ENCODE measurements at places on chromosomes 4 and X.

- peak; percentile 50 for DNase-seq
These were observed 154.5 kb upstream of the SLC4A4 start for GRCh38 chr4:71184195-71184781.

- DNase-seq: no peak
These were observed 3.8 kb downstream of the VEGFC start for GRCh38 chr4:176788971-176789370.

DNA sequence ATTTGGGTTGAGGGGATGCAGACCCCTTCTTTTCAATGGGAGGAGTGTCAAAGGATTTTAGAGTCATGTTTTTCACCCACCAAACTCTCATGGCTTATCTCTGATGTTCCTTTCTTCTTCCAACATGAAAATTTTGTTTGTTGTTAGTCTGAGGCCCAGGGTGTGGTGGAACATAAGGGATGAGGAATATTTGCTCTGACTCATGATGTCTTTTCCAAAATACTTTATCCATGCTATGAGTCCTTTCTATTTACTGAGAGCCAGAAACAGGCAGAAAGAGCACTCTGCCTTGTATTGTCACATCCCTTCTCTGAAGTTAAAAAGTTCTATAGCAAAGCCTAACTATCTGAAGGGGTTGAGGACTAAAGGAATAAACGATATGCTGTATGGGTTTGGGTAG lies 61.6 kb upstream of the GYPA start:
- no peak for DNase-seq

- DNase-seq: no peak
These were observed 81.8 kb upstream of the SMARCA5 start for GRCh38 chr4:143431526-143432257.

- DNase-seq: no peak
These were observed 6.6 kb downstream of the ABCD1 start for GRCh38 chrX:153731117-153731844.

DNA sequence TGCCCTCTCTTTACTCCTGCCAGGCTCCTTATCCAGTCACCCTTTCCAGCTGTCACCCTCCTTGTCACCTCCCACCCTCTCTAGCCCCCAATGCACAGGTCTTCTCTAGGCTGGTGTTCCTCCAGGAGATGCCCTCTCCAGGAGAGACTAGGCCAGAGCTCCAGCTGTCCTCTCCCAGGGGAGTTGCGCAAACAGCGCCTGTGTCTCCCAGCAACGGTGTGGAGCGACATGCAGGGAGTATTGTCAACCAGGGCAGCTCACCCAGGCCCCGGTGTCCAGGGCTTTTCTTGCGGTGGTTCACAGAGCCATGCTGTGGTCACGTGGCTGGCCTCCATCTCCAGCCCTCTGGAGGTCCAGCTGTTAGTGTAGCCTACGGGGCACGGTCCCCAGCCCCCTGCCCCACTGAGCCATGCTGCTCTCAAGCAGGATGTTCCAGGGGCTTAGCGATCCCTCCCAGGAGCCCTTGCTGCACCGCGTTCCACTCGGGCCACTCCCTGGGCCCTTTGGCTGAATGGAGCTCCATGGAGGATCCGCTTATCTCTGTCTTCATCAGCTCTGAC lies 34.8 kb downstream of the CCNQ start:
- no peak for DNase-seq

Data from bone marrow (tissue), 2 donors.